ENCODE measurements at places on chromosomes 2 and 18. TPM values are rescaled to one million over a fixed set of nuclear protein-coding genes. Genes with fewer than 3 reads are reported as not detected.

KANSL1L gene
- 21.8 TPM for total RNA-seq

BAZ2B gene
- total RNA-seq: 47.0 TPM

HES6 gene
- total RNA-seq: 3.6 TPM

IL1RL1 gene
- 0.50 TPM for total RNA-seq

TUBB8B gene
- not detected for total RNA-seq

Measured in fibroblast of lung (primary cell).